ENCODE measurements at places on chromosomes 4 and X. TPM values are rescaled to one million over a fixed set of nuclear protein-coding genes. Genes with fewer than 3 reads are reported as not detected.
A peak's percentile ranks its signal among the peaks of the same experiment; 100 is the strongest.

- H3K27ac ChIP-seq: no peak overlapping the region
- H3K27me3 ChIP-seq: no peaks in the 10 kb centered on the region
- no peaks in the 10 kb centered on the region for H3K36me3 ChIP-seq
- no peak for DNase-seq
- H3K4me1 ChIP-seq: no peaks in the 10 kb centered on the region
- no peak overlapping the region for H3K4me3 ChIP-seq
These were observed 69.0 kb downstream of the HPRT1 start for GRCh38 chrX:134528960-134529359.

DNA sequence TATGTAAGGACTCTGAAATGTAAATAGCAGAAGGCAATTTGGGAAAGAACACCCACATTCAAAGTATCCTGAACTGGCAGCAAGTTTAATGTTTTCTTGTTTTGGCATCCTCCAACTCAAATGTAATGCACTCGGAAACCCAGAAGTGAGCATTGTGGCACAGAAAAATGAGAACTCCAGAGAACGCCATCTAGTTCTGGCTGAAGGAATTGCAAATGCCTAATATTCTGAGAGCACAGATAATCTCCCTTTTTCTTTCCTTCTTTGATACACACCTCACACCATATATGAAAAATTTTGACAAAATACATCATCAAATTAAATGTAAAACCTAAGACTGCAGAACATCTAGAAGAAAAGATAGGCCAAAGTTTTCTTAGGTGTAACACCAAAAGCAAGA, 52.1 kb downstream of the PWWP3B start:
- no peak for DNase-seq
- H3K4me1 ChIP-seq: no peaks in the 10 kb centered on the region
- no peak overlapping the region for H3K4me3 ChIP-seq
- H3K27ac ChIP-seq: no peak overlapping the region
- H3K27me3 ChIP-seq: no peaks in the 10 kb centered on the region

DNA sequence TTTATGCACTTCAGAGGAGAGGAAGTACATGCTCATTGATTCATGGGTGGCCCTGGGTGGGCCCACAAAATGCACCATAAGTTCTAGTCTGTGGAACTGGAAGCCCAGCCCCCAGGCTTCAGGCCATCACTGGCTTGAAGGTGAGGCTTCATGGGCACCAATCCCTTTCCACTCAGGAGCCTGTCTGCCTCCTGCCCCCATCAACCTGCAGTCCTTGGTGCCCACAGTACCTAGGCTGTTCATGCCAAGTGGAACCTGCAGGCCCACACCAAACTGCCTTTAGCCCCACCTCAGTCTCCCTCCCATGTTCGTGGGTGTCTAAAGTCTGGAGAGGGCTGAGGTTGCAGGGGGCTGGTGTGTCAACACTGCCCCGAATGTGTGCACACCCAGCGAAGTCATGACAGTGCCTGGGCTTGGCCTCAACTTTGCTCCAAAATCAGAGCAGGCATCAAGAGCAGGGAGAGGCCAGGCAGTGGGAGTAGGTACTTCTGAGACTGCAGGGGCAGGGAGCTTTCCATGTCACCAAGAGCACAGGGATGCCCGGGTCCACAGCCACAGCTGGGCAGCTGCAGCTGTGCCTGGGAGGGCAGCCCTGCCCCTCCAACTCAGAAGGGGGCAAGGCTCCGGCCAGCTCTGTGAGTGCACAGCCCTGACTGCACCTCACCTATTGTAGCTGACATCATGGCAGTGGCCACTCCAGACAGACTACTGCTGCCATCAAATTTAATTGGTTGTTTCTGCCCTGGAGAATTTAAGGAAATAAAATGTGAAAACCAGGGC, 1250.4 kb upstream of the IGFBP7 start:
- H3K36me3 ChIP-seq: no peaks in the 10 kb centered on the region
- H3K27ac ChIP-seq: no peak overlapping the region
- DNase-seq: no peak
- no peaks in the 10 kb centered on the region for H3K4me1 ChIP-seq
- H3K27me3 ChIP-seq: no peaks in the 10 kb centered on the region

DNA sequence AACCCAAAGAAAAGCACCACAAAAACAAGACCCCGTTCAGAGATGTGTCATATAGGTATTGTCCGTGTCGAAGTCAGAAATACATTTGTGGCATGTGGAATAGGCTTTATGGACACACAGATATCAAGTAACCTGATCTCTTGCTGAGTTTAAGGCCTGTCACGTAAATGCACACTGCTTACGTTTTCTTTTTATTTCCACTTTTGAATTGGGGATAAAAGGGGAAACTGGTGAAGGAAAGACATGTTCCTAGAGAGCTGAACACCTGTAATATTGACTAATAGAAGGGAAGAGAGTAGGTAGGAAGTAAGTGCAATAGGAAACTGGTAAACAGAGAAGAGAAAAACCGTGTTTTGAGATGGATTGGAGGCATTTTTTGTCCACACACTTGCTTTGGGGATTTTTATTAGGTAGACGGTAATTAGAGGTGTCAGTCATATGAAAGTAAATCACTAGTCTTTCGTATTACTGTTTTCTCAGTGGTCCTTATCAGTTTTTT, 24.9 kb downstream of the TMEM131L start:
- H3K4me3 ChIP-seq: no peak overlapping the region
- no peak for DNase-seq
- no peaks in the 10 kb centered on the region for H3K27me3 ChIP-seq
- no peak overlapping the region for H3K27ac ChIP-seq

GRCh38 chrX:43703211-43703791, 47.2 kb downstream of the MAOA start:
- no peaks in the 10 kb centered on the region for H3K27me3 ChIP-seq
- DNase-seq: no peak
- no peak overlapping the region for H3K27ac ChIP-seq
- no peak overlapping the region for H3K4me3 ChIP-seq
- peaks cover 21% of the 10 kb centered on the region for H3K4me1 ChIP-seq

GRCh38 chrX:19443869-19444526, 71.3 kb downstream of the MAP3K15 start:
- H3K27me3 ChIP-seq: no peaks in the 10 kb centered on the region
- no peak overlapping the region for H3K27ac ChIP-seq
- H3K4me3 ChIP-seq: no peak overlapping the region
- no peaks in the 10 kb centered on the region for H3K36me3 ChIP-seq
- H3K4me1 ChIP-seq: no peaks in the 10 kb centered on the region

ADH4 gene
- total RNA-seq: 0.42 TPM

HTR2C gene
- total RNA-seq: not detected

GRCh38 chr4:3306450-3306849, 13.6 kb downstream of the RGS12 start:
- DNase-seq: peak; percentile 4
- H3K36me3 ChIP-seq: no peaks in the 10 kb centered on the region
- peak overlapping the region; percentile 72 for H3K27ac ChIP-seq
- H3K4me3 ChIP-seq: no peak overlapping the region
- H3K4me1 ChIP-seq: peaks cover 32% of the 10 kb centered on the region
- no peaks in the 10 kb centered on the region for H3K27me3 ChIP-seq

- no peak overlapping the region for H3K27ac ChIP-seq
- no peak overlapping the region for H3K4me3 ChIP-seq
- no peak for DNase-seq
- H3K36me3 ChIP-seq: no peaks in the 10 kb centered on the region
These were observed 117.9 kb downstream of the RASL11B start for GRCh38 chr4:52979821-52980590.

GRCh38 chr4:166655705-166656104, 578.6 kb downstream of the SPOCK3 start:
- no peaks in the 10 kb centered on the region for H3K4me1 ChIP-seq
- H3K36me3 ChIP-seq: no peaks in the 10 kb centered on the region
- H3K27me3 ChIP-seq: no peaks in the 10 kb centered on the region
- no peak overlapping the region for H3K27ac ChIP-seq
- DNase-seq: no peak

GRCh38 chrX:153649915-153650782, 3.1 kb downstream of the DUSP9 start:
- no peak overlapping the region for H3K4me3 ChIP-seq
- no peak for DNase-seq
- H3K36me3 ChIP-seq: no peaks in the 10 kb centered on the region
- no peaks in the 10 kb centered on the region for H3K4me1 ChIP-seq

DNA sequence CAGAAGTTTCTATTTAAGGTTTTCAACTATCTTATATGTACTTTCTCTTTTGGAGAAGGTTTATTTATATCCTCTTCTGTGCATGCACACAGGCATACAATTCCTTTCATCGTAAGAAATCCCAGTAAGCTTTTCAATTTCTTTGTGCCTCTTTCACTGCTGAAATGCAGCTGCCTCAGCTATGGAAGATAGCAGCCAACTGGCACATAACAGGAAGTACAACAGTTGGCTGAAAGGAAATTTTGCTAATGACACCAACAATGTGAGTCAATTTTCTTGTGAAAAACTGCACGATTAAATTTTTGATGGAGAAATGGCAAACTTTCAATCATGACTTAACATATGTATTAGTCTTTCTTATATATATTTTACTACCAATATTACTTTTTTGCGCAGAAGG, 74.5 kb upstream of the PAQR3 start:
- H3K27ac ChIP-seq: no peak overlapping the region
- no peaks in the 10 kb centered on the region for H3K36me3 ChIP-seq
- DNase-seq: no peak
- H3K4me3 ChIP-seq: no peak overlapping the region

DNA sequence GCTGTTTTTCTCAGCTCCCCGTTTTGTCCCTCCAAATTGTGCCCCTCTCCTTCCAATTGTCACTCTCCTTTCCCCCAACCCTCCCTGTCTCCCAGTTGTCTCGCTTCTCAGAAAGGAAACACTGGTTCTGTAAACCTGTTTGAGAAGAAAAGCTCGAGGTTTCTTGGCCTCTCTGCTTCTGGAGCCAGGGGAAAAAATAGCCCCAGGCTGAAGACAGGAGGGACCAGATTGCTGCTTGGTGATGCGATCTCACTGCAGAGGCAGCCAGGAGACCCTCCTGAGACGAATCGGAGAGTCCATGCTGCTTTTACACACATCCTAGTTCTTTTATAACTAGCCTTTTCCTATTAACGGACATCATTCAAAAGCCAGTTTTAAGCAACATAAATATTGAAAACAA, 21.2 kb downstream of the TRIML1 start:
- DNase-seq: no peak
- H3K27ac ChIP-seq: no peak overlapping the region
- no peaks in the 10 kb centered on the region for H3K27me3 ChIP-seq
- no peaks in the 10 kb centered on the region for H3K4me1 ChIP-seq

GYG2 gene
- total RNA-seq: 4.1 TPM
